ENCODE measurements at places on chromosomes 5 and 9.

GRCh38 chr9:128341435-128341849, 1.1 kb downstream of the SLC27A4 start:
- peak; percentile 57 for DNase-seq

- DNase-seq: peak; percentile 35
Observed at GRCh38 chr9:114988962-114989599, 58.7 kb upstream of the TNFSF8 start.

DNA sequence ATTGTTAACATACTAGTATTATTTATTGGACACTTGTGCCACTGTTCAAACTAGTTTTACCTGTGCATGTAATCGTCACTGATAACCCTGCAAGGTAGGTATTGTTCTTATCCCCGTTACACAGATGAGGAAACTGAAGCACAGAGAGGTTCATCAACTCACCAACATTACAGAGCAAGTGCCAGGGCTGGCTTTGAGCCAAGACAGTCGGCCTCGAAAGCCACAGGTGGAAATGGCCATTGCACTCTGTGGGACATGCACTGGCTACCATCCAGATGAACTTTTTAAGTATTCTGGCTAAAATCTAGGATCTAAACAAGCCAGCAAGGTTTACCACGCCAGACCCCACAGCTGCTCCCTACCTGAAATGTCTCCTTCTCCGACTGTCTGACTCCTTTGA, 57.9 kb downstream of the TEX10 start:
- no peak for DNase-seq

DNA sequence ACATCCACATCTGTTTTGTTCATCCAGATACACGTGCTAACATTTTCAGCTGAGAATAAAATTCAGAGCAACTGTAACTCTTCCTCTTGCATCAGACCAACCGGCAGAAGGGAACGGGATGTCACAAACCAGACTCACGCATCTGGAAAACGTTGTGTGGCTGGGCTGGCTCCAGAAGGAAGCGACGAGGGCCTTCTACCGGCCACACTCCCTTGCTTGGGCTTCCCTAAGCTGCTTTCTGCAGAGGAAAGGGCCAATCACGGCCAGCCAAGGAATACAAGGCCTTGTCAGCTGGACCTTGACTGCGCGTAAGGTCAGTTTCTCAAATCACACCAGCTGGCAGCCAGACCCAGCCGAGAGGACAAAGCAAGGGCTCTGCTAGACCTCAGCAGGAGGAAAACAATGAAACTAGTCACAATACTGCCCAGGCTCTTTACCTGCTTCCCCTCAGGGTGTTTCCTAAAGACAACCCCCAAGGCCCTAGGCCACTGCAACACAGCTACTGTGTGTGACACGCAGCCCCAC, 106.1 kb downstream of the THBS4 start:
- no peak for DNase-seq

DNA sequence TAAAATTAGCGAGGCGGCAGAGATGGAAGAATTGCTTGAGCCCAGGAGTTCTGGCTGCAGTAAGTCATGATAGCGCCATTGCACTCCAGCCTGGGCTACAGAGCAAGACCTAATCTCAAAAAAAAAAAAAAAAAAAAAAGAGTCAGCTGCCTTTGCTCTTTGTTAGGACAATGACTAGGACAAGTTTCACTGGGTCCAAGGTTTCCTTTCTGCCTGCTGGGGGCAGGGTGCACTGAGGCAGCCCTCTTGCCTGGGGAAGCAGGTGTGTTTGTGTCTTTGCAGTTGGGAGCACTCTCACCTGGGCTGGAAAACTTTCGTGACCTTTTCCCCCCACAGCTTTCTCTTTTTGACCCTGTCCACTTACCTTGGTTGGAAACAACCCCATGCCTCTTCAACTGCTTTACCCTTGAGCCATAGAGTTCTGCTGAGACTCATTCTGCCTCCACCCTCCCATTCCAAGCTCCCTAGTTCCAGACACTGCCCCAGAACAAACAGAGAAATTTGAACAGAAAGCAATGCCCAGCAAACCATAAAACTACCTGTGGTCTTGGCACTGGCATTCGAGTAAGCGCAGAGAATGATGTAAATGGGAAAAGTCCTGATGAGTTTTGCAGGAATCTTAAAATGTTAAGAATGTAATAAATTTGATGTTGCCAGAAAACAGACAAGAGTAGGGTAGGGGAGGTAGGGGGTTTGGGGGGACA, 17.0 kb upstream of the MYO10 start:
- no peak for DNase-seq

GRCh38 chr5:89265511-89266179, 382.7 kb upstream of the MEF2C start:
- DNase-seq: no peak

DNA sequence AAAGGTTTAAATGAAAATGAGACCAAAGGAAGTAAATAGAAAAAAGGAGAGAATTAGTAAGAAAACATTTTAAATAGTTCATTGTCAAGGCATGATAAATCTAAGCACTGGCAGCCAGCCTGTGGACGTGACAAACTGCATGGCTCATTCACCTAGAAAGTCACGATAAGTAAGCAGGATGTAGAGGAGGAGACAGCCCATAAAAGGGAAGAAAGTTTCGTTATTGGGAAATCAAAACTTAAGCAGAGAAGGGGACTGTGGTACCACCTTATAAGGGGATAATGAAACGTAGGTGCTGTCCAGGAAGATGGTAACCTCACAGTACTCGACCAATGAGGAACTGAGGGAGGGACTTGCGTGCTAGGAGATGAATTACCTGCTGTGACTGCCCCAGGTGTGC, 494.5 kb upstream of the GRAMD2B start:
- DNase-seq: no peak

GRCh38 chr9:81653240-81653639, 36.1 kb downstream of the TLE1 start:
- DNase-seq: no peak

- DNase-seq: no peak
Observed at GRCh38 chr9:20632705-20633104, 10.4 kb upstream of the MLLT3 start.

DNA sequence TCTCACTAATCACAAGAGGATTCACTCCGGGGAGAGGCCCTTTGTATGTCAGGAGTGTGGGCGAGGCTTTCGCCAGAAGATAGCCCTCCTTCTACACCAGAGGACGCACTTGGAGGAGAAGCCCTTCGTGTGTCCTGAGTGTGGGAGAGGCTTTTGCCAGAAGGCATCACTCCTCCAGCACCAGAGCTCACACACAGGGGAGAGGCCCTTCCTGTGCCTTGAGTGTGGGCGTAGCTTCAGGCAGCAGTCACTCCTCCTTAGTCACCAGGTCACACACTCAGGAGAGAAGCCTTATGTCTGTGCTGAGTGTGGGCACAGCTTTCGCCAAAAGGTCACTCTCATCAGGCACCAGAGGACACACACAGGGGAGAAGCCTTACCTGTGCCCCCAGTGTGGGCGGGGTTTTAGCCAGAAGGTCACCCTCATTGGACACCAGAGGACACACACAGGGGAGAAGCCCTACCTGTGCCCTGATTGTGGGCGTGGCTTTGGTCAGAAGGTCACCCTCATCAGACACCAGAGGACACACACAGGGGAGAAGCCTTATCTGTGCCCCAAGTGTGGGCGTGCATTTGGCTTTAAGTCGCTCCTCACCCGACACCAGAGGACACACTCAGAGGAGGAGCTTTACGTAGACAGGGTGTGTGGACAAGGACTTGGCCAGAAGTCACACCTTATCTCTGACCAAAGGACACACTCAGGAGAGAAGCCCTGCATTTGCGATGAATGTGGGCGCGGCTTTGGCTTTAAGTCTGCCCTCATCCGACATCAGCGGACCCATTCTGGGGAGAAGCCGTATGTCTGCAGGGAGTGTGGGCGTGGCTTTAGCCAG, 27.8 kb downstream of the NUTM2F start:
- no peak for DNase-seq

GRCh38 chr5:167752936-167753335, 538.5 kb upstream of the WWC1 start:
- DNase-seq: no peak

- DNase-seq: no peak
Observed at GRCh38 chr5:153480401-153480800, 10.1 kb upstream of the GRIA1 start.

DNA sequence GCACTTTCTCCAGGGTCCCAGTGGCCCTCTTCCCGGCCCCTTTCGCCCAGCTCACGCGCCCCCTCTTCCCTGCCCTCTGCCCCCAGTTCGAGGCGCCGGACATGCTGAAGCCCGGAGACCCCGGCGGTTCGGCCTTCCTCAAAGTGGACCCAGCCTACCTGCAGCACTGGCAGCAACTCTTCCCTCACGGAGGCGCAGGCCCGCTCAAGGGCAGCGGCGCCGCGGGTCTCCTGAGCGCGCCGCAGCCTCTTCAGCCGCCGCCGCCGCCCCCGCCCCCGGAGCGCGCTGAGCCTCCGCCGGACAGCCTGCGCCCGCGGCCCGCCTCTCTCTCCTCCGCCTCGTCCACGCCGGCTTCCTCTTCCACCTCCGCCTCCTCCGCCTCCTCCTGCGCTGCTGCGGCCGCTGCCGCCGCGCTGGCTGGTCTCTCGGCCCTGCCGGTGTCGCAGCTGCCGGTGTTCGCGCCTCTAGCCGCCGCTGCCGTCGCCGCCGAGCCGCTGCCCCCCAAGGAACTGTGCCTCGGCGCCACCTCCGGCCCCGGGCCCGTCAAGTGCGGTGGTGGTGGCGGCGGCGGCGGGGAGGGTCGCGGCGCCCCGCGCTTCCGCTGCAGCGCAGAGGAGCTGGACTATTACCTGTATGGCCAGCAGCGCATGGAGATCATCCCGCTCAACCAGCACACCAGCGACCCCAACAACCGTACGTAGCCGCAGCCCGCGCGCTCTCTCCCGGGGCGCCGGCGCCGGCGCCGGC, 1.0 kb downstream of the PRDM6 start:
- no peak for DNase-seq

DNA sequence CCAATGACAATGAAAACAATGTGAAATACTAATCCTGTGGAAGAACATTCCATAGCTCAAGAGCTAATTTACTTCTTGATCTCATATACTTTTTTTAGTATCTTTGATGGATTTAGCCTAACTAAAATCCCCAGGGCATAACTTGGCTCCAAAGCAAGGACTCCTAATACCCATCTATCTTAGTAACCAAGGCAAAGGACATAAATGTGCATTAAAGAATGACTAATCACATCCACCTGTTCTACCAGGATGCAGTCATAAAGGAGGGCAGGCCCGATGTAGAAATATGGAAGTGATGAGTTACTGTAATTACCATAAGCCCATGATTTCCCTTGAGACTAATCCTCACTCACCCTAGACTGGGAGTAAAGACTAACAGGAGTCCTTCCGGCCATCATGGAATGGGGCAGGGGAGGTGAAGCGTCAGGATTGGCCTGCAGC, 56.9 kb downstream of the KIF24 start:
- DNase-seq: no peak

- no peak for DNase-seq
Observed at GRCh38 chr5:124859556-124860290, 113.3 kb upstream of the ZNF608 start.

DNA sequence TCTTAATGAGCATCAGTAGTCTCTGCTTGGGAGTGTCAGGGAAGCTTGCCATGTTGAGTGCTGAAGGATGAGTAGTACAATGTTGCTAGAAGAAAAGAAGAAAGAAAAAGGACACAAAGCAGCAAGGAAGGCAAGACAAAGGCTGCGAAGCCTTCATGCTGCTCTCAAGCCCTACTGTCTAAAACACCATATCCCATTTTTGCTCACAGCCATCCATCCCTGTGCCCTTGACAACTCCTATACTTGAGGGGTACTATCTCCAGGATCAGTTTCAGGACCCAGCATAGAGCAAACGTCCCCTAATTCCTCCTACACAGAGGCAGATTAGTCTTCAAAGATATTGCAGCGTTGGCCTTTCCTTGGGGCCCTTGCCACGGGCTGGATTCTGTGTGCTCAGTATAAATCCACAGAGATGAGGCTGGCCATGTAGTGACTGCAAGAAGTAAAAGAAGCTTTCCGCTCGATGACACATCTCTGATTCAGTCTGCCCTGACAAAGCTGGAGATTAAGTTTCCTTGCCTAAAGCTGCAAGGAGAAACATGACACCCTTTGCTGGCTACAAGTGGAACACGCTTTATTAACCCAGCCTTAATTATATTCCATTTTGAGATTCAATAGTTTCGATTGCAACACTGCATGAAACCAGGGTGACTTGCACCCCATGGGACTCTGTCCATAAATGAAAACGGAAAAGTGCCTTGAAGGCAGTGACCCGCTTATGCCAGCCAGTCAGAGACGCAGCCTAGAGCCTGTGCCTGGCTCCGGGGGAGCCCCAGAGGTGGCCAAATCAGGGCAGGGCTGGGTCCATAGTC, 304.6 kb downstream of the ACTL7B start:
- DNase-seq: no peak

DNA sequence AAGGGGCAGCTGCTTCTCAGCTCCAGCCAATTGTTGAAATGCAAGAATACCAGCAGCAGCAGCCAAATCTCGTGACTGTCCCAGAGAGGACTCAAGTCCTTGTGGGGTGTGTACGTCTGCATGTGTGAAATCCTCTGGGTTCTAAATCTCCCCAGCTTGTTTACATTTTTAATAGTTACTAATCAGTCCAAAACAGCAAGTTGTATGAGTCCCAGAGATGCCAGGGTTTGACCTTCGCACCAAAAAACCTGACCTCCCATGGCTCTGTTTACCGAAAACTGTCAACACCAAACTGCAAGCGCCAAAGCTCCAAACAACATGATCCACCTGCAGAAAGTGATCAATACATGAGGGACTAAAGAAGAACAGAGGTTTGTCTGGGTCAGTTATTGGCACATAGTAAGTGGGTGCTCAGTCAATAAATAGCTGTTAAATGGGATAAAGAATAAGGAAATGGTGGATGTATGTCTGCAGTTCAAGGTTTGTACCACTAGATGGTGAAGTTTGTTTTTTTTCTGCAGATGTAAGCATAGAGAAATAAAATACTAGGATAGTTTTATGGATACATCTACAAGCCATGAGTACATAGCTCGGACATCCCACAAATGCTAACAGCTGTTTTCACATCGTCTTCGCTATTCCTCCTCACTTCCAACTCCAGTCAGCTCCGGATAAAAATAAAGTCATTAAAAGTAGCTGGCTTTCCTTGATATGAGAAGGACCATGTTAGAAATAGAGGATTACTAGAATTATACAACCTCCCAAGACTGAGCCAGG, 85.3 kb upstream of the ADRB2 start:
- DNase-seq: no peak

GRCh38 chr5:130323804-130324454, 419.7 kb downstream of the CHSY3 start:
- no peak for DNase-seq

DNA sequence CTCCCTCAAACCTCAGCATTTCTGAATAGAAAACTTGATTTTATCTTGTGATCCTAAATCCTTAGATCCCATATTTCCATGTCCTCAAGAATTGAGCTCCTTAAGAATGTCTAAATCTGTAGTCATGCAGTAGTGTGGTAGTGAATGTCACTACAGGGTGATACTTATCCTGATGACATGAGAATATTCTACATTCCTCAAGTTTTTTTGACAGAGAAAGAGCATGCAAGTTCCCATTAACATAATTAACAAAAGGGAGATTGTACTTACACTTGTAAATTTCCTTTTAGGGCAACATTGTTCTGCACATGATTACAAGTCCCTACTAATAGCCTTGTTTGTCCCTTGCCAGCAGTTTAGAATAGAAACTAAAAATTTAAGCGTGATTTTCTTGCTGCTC, 352.3 kb downstream of the PTPRD start:
- DNase-seq: no peak

Data from activated T-cell treated with anti-CD3 and anti-CD28 coated beads for 48 hours (primary cell).